Activated CD4-positive, alpha-beta T cell treated with anti-CD3 and anti-CD28 coated beads for 24 hours (primary cell): ENCODE measurements at places on chromosomes 3 and 15.
A peak's percentile ranks its signal among the peaks of the same experiment; 100 is the strongest.

- no peak for DNase-seq
Measured at GRCh38 chr3:165855581-165855980, 18.4 kb upstream of the BCHE start.

DNA sequence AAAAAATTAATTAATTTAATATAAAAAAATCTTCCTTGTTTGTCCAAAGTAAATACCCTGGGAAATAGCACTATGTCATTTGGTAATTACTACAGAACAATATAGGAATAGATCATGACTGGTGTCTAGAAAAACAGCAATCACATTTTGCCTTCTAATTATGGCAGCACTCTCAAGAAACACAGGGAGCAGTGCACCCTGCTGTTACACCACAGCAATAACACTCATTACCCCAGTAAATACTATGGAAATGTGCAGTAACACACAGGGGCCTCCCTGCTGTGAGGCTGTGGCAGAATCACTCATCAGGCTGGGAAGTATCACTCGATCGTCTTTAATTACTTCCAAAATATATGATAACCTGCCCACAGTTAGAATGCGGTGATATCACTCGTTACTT is 646.0 kb downstream of the TUSC7 start:
- DNase-seq, result no peak

DNA sequence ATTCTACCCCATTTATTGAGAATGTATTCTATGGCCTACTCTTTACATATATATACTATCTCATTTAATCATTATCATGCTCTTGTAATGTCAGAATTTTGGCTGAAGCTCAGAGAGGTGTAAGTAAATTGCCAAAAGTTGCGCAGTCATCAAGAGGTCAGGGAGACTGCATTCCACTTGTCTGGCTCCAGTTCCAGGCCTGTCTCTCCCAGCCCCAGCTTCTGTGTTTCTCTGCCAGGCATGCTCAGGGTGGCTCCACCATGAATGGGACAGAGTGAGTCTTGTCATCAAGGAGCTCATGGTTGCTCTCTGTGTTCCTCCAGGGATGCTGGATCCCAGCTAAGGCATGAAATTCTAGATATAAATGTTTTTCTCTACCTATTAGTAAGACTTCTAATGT is 635.1 kb upstream of the MDFIC2 start:
- DNase-seq, result no peak

DNA sequence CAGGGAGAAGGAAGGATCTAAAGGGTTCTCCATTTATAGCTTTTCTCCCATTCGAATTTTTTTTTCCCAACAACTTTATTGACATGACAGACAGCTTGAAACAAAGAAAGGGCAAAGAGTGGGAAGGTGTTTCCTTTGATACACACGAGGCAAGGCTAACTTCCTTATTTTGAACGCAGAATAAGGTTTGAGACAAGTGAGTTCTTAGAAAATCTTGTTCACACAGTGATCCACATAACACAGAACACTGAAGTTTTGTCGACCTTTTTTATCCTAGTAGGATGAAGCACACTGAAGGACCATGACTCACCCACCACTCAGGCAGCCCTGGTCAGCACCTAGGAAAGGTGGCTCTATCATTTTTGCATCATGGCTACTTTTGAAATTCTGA is 425.8 kb upstream of the MDFIC2 start:
- DNase-seq, result no peak

GRCh38 chr3:140603766-140604165 is 74.1 kb upstream of the TRIM42 start:
- DNase-seq, result no peak

DNA sequence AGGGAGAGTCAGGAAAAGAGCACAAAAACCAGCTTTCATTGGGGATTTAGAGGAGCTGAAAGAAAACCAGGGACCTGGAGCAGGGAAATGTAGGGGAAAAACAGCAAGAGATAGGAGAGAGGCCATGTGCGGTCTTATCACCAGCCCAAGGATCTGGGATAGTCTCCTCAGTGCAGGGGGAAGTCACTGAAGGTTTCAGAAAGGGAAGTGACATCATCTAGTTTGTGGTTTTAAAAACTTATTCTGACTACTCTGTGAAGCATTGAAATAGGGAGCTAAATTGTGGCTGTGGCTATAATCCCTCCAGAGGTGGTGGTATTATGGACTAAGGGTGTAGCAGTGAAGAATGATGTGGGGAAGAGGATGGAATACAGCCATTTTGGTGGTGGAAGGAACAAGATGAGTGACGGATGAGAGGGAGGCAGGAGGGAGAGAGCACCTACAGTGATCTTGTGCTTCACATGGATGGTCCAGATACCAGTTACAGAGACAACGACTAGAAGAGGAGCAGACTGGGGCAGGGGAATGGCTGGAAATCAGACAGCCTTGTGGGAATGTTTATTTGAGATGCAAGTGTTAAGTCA is 72.7 kb downstream of the HMG20A start:
- DNase-seq, result no peak

DNA sequence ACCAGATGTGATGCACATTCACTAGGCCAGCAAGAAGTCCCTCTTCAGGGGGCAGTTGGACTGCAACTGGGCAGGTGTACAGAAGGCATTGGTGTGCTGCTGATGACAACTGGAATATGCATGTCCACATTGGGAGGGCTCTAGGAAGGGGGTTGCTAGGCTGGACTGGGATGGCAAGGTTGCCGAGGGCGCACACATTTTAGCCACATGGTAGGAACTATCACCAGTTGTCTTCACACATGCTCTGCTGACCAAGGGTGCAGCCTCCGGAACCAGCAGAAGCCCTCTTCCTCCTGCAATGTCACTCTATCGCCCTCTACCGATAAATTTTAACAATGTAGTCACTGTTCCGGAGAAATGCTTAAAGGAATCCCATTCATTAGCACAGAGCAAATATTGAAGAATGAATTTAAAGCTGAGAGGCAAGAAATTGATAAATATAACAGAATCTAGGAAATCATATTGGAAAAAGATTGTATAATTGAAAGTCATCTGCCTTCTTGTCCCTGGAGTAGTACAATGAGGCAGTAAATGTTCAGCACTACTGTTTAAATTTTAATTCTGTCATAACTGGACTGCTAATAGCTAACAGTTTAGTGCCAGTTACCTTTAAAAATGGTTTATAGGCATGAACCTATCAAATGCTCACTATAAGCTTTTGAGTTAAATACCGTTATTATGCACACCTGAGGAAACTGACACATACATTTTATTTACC is 22.6 kb upstream of the LYSMD4 start:
- DNase-seq, result peak; percentile 33

DNA sequence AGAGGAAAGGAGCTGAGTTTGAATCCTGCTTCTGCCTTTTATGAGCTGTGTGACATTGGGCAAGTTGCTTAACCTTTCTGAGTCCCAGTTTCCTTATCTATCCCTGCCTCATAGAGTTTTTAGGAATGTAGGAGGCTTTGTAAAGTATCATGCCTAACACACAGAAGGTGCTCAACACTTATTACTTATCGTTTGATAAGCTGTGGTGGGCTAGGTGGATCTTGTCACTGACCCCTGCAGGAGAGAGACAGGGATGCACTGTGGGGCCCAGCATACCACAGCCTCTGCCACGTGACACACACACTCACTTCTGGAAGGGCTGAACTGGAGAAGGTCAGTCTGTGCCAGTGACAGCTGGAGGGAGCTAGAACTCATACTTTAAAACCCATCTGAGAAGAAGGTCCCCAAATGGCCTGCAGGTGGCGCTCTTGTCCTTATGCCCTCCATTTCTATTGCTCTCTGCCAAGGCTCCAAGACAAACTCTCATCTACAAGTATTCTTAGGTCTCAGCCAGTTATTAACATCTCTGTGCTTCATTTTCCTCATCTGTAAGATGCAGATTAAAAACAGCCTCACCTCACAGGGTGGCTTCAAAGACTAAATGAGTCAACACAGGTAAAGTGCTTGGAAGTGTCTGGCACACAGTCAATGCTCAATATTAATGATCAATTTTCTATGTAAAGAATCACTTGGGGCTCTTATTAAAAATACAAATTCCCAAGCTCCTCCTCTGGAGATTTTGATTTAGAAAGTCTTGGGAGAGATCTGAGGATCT is 57.5 kb upstream of the HACD2 start:
- DNase-seq, result peak; percentile 43

- DNase-seq, result no peak
Measured at GRCh38 chr3:42711491-42712343, 9.1 kb upstream of the HHATL start.

- no peak for DNase-seq
Measured at GRCh38 chr15:70270752-70271111, 173.0 kb upstream of the TLE3 start.

DNA sequence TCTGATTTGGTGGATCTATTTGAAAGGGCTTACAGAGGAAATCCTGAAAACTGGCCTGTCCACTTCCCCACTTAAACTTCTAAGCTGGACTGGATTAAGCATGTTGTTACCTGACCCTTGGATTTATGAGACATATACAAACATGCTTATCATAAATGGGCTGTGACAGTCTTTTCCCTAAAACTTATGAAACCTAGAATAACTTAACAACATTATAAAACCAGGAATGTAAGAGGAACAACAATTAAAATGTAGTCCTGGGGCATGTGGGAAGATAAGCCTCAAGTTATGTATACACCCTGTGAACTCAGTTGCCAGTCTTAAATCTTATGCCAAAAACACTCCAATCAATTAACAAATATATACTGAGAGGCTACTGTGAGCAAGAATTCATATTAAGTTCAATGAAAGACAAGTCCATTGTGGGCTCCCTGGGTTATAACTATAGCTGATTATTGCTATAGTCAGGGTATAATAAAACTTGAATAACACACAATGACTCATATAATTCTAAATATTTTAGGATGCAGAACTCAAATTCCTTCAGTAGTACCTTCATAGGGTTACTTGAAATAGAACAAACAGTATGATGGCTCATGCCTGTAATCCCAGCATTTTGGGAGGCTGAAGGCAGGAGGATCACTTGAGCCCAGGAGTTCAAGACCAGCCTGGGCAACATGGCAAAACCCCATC is 87.2 kb upstream of the PPIB start:
- no peak for DNase-seq

GRCh38 chr3:143167969-143168854 is 48.6 kb downstream of the CHST2 start:
- no peak for DNase-seq

DNA sequence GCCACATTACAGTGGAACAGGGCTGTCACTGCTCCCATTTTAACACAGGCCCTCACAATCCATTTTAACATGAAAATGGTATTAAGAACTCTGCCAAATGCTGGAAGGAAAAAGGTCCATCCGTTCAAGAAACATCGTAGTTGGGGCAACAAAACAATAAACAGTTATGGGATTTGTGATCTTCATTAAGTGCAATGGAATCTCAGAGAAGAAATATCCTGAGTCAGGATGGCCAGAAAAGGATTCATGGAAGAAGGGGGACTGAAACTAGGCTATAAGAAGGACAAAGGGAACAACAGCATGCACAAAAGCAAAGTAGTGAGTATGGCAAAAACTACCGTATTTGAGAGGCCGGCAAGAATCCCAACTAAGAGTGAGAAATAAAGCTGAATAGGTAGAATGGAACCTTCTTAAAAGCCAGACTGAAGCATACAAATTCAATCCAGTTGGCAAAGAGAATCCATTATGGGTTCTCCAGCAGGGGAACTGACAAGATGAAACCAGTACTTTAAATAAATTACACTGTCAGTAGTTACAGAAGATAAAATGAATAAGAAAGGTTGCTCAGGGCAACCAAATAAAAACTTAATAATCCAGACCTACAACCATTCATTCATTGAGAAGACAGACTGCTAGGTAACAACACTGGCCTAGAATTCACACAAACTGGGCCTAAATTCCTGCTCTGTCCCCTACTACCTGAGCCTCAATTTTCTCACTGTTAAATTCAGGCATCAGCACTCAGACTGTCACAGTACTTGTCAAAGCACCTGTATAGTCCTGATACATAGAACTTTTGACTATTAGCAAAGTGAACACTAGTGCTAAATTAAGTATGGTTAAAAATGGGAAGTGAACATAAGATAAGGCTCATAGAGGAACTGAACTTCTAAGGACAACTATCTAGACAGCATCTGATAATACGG is 6.3 kb downstream of the TBL1XR1 start:
- DNase-seq, result no peak

GRCh38 chr3:187836823-187837770 is 91.8 kb upstream of the BCL6 start:
- no peak for DNase-seq

GRCh38 chr15:66114863-66115425 is 138.6 kb downstream of the MEGF11 start:
- DNase-seq, result no peak

GRCh38 chr3:195246581-195246995 is 24.4 kb downstream of the XXYLT1 start:
- no peak for DNase-seq

DNA sequence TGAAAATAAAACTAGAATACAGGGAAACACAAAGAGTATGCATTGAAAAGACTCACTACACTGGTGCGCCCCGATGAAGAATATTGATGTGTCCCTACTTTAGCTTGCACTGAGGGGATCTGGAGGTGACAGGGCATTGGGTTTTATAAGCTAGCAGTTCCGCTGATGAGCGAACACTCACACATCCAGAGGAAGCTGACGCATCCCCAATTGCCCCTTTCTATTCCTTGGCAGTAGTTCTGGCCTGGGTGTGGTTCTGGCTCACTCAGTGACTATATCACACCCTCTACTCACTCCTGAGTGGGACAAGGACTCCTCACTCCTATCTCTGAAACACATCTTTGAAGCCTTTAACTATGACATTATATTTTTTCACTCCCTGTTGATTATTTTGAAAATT is 71.0 kb downstream of the B3GNT5 start:
- no peak for DNase-seq

DNA sequence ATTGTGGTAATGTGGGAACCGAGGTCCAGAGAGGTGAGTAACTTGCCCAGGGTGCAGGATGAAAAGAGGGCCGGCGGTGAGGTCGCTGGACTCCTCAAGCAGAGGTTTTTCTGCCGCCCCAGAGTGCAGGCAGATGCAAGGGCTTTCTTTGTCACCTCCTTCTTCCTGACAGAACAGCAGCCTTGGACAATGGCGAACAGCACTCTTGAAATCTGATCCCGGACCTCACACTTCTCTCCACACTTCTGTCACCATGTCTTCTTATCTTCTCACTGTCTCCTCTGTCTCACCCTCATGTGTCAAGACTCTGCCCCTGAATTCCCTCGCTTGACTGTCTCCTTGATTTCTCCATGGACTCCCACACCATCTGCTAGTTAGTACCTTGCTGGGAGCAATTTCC is 15.4 kb upstream of the VPS8 start:
- no peak for DNase-seq

DNA sequence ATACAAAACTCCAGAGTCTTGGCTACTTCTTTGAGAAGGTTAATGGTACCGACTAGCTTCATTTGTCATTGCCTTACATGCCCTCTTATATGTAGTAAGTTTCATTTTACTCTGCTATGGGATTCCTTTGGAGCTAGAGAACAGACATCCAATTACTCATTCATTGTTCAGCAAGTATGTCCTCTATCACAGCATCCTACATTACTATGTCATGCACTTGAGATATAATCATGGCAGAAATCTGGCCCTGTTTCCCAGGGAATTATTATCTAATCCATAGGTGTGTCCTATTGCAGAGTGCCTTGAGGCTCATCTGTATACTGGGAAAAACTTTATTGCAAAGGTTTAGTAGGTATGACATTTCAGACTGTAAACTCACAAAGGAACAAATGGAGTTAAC is 333.1 kb upstream of the NECTIN3 start:
- DNase-seq, result no peak
